Right renal cortex interstitium (tissue), 3 donors: ENCODE measurements at places on chromosomes 4 and X. TPM values are rescaled to one million over a fixed set of nuclear protein-coding genes. Genes with fewer than 3 reads are reported as not detected.

GRCh38 chr4:19319607-19320006 lies 932.1 kb upstream of the SLIT2 start:
- no peak for DNase-seq

- DNase-seq, result no peak
Observed at GRCh38 chrX:1392376-1393068, 609 bp upstream of the SLC25A6 start.

- DNase-seq, result no peak
Observed at GRCh38 chr4:184795214-184795844, 30.4 kb downstream of the ACSL1 start.

- DNase-seq, result no peak
Observed at GRCh38 chrX:8305350-8305749, 134.3 kb upstream of the VCX2 start.

DNA sequence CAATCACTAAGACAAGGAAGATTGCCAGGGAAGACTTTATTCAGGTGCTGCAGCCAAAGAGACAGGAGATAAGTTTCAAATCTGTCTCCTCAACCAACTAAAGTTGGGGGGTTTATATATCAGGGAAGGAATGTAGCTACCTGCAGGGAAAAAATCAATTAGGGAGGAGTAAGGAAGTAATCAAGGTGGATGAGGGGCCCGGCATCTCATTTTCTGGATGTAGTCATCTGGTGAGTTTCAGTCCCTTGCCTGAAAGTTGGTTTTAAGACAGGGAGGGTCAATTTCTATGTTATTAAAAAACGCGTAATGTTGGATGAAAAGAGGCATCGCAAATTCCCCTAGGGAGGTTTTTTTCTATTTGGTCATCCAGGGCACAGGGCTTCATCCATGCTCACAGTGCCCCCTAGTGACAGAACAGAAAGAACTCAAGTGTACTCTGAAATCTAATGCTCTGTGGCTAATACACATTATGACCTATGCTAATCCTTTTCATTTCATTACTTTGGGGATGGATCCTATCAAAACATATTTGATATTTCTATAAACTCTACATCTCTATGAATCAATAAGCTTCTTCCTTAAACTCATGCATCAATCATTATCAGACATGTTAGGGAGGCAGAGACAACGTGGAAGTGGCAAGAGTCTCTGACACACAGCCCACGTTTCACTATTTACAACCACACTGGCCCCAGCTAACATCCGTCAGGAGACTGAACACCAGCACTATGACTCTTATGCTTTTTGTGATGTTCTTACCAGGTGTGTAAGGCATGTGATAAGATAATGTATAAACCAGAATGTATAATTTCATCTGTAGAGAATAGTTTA lies 1577.0 kb upstream of the TENM3 start:
- DNase-seq, result peak; percentile 31

Gene TBC1D25
- 9.5 TPM for polyA plus RNA-seq
